AG04449 (cell line): ENCODE measurements at places on chromosomes 1 and 21.

DNA sequence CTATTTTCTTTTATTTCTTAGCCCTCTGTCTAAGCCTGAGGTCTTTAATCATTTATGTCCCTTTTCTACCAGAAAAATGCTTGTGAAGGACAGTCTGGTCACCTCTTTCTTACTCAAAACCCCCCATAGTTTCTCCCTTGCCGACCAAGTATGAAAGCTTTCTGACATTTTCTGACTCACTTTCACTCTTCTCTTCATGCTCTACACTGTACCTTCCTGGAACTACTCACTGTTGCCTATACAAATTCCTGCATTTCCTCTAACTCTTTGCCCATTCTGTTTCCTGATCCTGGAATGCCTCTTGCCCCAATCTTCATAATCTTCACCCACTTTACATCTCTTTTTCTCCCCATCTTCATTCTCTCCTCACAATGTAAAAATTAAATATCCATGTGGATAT is 380.0 kb downstream of the HHIPL2 start:
- no peak for DNase-seq

DNA sequence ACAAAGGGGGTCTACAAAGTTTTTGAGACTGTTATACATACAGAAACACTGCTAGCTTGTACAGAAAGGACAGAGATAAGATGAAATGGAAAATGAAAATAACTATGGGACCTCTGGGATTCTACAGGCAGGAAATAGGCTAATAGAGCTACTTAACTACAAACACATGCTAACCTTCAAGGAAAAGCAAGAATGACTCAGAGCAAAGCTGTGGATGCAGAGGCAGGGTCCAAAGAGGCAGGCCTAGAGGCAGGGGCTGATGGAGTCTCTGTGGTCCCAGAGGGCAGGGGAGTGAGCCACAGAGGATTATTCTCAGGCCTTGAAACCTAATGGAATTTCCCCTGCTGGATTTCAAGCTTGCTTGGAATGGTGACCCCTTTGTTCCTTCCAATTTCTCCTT is 18.7 kb upstream of the GOLT1A start:
- DNase-seq, result no peak

DNA sequence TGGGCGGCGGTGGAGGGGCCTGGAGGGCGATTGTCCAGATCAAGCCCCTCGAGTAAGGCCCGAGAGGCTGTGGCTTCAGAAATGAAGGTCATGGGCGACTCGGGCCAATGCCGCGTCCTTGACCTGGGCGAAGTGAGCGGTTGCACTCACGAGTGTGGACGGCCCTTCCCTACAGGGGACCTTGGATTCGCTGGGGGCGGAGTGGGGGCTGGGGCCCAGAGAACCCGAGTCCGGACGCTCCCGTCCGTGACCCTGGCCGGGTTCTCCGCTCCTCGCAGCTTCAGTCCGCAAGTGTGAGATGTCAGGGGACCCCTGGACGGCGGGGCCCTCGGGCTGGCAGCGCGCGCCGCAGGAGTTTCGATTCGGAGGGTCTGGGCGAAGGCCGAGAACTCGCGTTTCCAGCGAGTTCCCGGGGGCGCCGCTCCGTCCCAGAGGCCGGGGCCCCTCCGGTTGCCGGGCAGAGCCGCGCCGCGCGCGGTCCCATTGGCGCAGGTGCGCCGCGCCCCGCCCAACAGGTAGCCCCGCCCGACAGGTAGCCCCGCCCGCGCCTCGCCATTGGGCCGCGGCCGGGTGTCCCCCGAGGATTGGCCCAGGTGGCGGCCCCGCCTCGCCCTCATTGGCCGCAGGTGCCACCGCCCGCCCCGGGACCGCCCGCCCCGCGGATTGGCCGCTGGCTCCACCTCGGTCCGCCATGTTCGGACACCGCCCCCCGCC is at the start of gene PRKCZ:
Gene PRKCZ (plus strand): TSS at position 694 of the 714 bp plus-strand sequence. CDS start 220 bp downstream, outside the sequence.
- DNase-seq, result no peak

DNA sequence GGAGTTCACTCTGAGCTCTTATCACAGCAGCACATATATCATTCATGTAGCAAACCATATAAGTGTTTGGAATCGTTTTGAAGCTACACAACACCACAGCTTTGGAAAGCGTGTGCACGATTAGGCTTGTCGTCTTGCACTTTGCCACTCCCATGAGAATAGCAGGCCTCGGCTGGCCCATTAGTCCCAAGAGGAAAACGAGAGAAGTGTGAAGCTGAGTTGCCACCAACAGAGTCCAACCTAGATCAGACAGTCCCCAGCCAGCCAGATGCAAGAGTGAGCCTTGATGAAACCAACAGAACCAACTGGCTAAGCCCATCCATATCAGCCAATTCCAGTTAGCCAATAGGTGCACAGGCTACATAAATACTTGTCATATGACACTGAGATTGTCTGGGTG is 238.4 kb downstream of the C1orf94 start:
- no peak for DNase-seq

GRCh38 chr1:245023222-245023621 is 131.6 kb upstream of the KIF26B start:
- no peak for DNase-seq

- DNase-seq, result peak; percentile 19
These were observed 10.6 kb downstream of the PTPN22 start for GRCh38 chr1:113860891-113861290.

GRCh38 chr1:57450981-57451380 is 27.1 kb upstream of the DAB1 start:
- DNase-seq, result no peak

- no peak for DNase-seq
These were observed 427 bp downstream of the AKR7A2 start for GRCh38 chr1:19311503-19311930.

GRCh38 chr1:10540277-10541005 is 65.7 kb downstream of the PEX14 start:
- DNase-seq, result no peak

DNA sequence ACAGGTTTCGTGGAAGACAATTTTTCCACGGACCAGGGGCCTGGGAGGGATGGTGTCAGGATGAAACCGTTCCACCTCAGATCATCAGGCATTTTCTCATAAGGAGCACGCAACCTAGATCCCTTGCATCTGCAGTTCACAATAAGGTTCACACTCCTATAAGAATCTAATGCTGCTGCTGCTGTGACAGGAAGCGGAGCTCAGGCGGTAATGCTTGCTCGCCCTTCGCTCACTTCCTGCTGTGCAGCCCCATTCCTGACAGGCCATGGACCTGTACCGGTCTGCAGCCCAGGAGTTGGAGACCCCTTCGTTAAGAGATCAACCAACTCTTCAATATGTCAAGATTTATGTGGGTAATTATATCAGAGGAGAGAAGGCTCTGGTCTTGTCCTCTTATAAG is 3.3 kb upstream of the DHX9 start:
- DNase-seq, result no peak

GRCh38 chr21:31967334-31967733 is 94.5 kb downstream of the HUNK start:
- DNase-seq, result no peak

DNA sequence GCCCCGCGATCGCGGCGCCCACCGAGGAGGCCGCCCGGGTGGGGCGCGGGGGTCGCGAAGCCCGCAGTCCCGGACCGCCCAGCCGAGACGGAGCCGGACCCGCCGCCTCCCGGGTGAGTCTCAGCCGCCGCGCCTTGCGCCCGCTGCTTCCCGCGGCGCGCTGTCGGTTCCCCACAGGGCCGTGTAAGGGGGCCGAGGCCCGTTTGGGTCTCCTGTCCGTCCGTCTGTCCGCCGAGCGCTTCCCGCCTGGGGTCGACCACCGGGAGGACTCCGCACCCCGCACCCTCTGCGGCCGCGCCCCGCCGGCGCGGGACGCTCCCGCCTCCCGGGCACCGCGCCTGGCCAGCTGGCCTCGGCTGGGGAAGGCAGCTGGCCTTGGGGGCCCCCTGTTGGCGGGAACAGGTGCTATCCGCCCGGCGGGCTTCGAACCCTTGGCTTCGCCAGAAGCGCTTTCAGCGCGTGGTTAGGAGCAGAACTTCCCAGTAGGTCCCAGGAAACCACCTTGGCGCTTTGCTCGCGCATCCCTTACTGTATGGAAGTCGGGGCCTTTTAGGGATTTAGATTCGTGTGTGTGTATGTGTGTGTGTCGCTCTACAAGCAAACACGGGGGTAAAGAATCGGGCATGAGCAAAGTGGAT is 414 bp downstream of the TMEM51 start:
- DNase-seq, result no peak

GRCh38 chr21:35204850-35205541 is 155.9 kb upstream of the RUNX1 start:
- DNase-seq, result peak; percentile 56

GRCh38 chr1:156539818-156540355 is 32.5 kb downstream of the IQGAP3 start:
- DNase-seq, result no peak
